ENCODE measurements at places on chromosomes 3 and 15.

DNA sequence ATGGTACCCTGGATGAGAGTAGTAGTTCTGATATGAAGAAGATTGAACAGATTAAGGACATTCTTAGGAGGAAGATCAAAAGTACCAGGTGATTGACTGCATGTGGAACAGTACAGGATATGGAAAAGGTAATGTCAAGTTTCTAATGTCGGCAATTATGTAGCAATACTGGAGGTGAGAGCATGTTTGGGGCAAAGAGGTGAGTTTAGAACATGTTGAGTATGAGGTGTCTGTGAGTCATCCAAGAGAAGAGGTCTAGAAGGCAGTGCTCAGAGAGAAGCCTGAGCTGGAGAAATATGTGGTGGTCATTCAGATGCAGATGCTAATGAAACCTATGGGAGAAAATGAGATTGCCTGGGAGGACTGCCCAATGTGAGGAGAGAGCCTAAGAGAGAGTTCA lies 305.6 kb downstream of the ZBTB20 start:
- DNase-seq = no peak

GRCh38 chr3:113441051-113441770 lies at the start of gene CFAP44:
Gene CFAP44 (minus strand): TSS chr3:113441493. CDS start chr3:113433664, 7,829 bp downstream.
- DNase-seq = peak; percentile 78

DNA sequence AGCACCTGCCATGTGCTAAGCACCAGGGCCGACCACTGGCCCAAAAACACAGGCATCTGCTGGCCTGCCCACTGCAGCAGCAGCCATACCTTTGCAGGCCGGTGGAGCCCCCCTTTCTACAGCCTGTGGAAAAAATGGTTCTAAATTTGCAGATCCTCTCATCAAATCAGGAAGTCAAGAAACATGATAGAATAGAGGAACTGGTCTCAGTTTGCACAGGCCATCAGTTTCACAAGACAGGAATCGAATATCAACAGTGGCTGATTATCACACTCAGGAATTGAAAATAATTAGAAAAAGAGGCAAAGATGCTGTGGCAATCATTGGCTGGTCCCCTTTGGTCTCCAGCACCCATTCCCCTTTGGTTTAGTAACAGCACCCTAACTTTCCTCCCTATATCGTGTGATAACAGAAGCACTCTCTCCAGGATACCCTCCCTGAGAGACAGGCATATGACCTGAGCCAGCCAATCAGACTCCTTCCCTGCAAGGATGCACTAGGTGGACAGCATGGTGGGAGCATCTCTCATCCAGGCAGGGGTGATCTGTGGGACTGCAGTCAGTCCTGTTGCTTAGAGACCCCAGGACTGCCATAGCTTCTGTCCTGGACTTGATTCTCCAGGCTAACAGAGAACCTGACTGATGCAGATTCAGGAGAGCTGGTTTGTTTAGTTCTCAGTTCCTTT lies 3.5 kb upstream of the PAK6 start:
- no peak for DNase-seq

- no peak for DNase-seq
These were observed 15.5 kb downstream of the TATDN2 start for GRCh38 chr3:10263646-10264363.

DNA sequence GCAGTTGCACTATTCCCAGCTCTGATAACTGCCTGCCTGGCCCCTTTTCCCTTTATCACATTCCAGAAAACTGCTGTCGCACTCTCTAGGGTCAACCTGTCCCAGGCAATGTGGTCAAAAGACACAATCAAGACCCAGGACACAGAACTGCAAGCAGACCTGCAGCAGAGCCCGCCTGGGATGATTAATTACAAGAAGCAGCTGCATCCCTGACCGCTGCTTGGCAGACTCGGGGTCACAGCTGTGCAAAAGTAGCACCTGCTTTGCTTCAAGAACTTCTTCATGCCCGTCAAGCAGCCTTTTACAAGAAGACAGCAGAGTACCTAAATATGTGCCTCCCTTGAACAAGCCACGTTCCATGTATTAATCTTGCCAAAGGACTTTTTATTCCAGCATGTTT lies 120.0 kb upstream of the ST8SIA2 start:
- DNase-seq = no peak

GRCh38 chr3:98877132-98877531 lies 24.4 kb downstream of the DCBLD2 start:
- DNase-seq = no peak

DNA sequence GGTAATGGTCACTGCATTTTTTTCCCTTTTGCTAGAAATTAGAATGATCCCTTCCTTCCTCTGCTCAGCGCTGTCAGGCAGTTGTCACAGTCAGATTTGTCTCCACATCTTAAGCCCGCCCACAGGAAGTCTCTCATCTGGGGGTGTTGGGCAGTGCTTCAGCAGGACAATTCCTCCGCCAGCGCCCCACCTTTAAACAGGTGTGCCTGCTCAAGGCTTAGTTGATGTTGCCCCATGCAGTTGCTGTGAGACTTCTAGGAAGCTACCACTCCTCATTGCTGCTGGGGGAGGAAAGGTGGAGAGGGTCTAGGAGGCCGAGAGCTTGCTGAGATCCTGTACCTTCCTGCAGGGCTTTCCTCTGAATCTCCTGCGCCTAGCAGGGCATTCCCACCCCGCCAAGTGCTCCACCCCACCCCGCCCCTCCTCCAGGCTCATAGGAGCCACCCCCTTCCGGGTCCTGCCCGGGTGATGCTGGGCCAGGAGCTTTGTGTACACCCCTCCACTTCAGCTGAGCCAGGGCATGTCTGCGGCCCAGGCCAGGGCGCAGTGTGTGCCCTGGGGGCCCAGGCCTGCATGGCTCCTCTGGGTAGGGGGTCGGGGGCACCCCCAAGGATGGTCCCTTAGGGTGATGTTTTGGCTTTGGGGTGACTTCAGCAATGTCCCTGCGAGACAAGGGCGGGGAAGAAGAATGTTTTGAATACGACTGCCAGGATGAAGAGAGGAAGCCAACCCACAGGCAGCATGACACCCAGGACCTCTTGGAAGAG lies 68.7 kb downstream of the TRAK1 start:
- DNase-seq = no peak

- no peak for DNase-seq
These were observed 484.3 kb downstream of the UNC13C start for GRCh38 chr15:54462511-54462913.

DNA sequence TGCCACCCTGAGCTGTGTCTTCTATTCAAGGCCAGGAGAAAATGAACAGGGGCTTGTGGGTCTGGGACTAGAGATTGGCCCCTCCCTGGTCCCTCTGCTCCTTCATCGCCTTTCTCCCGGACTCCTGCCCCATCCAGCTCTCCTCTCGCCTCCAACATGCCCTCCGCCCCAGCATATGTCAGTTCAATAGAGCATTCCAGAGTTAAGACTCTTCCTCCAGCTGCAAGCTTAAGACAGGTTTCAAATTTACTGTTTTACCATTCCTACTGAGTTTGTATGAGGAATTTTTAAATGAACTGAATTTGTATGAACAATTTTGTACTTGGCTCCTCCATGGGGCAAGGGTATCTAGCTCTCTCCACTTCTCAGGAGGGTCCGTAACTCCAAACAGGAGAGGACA lies 195.6 kb downstream of the TBC1D2B start:
- no peak for DNase-seq

- DNase-seq = no peak
These were observed 489 bp downstream of the CSPG5 start for GRCh38 chr3:47578119-47578632.

GRCh38 chr3:46146021-46146420 lies 62.1 kb downstream of the CCR1 start:
- no peak for DNase-seq

- DNase-seq = no peak
These were observed 120.7 kb downstream of the ADCY5 start for GRCh38 chr3:123327956-123328850.

GRCh38 chr3:143697975-143698374 lies 150.3 kb downstream of the SLC9A9 start:
- no peak for DNase-seq

Measured in NCI-H2171 (cell line).